ENCODE measurements at places on chromosomes 5 and 9.

DNA sequence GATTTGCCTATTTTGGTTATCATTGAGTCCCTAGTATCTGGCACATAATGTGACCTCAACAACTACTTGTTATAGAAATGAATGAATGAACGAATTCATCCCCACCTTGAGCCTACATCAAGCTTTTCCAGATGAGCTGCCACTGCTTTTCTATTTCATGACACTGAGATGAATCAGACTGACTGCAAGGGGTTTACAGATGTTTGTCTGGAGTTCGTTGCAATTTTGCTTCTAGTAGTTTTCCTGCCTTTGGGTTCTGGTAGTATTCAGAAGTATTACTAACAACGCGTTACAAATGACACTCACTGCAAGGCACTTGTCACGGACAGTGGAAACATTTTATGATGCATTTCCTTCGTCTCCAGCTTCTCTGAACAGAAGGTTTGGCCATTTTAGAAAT lies 222.3 kb downstream of the CD180 start:
- DNase-seq = no peak

GRCh38 chr5:169561893-169562292 lies 21.7 kb upstream of the SPDL1 start:
- DNase-seq = no peak

DNA sequence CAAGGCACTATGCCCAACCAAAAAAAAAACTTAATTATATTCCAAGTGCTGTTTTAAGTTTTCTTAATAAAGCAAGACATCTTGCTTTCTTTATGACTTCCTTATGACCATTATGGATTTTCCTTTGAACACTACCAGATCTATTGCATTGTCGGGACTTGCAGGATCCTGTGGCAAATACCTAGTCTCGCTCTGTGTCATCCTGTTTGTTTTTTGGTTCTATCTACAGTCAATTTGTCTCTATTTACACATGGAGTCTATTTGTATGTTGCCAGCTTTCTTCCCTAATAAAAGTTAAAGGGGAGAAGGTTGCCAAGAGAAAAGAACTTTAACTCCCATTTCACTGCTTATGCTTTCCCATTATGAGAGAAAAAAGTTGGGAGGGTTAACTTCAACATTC lies 4.9 kb downstream of the HINT1 start:
- DNase-seq = no peak

DNA sequence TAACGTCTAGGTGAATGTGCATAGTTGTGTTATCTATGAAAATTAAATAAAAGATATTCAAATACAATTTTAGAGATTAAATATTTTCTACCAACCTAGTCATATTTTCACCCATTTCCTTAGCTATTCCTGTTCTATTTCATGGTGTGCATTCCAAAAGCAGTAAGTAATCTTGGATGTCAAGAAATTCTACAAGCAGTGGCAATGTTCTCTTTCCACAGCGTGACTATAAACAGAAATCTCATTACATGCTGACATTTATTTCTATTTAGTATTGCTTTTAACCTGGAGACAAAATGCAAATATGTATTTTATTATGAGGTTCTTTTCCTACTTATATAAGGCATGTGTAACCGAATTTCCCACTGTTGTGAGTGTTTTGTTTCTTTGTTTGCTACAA lies 510.0 kb downstream of the ACTL7B start:
- no peak for DNase-seq

DNA sequence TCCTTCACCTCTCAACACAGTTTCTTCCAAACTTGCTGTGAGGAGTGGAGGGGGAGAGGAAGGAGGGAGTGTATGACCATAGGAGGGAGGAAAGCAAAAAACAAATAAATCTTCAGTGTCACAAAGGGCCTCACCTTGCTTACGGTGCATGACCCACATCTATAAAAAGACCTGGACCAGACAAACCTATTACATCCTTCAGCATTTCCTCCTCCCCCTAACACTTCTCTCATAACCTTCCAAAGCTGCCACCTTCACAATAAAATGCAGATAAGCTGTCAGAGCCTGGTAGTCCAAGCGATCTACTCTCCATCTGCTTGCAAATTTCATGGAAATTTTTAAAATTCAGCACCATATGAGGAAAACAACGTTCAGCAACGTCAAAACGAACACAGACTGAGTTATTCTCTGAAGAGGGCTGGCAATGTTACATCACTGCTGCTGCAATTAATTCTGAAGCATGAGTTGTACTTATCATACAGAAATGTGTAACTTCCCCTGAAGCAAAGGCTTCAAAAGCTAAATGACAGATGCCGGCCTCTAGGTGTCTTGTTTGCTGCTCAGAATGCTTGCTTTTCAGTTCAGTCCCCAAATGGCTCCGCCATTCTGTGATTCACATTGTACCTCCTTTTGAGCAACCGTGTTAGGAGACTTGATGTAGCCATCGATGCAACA lies 62.9 kb downstream of the EFNA5 start:
- DNase-seq = no peak

GRCh38 chr5:68112658-68113057 lies 102.9 kb upstream of the PIK3R1 start:
- DNase-seq = no peak

DNA sequence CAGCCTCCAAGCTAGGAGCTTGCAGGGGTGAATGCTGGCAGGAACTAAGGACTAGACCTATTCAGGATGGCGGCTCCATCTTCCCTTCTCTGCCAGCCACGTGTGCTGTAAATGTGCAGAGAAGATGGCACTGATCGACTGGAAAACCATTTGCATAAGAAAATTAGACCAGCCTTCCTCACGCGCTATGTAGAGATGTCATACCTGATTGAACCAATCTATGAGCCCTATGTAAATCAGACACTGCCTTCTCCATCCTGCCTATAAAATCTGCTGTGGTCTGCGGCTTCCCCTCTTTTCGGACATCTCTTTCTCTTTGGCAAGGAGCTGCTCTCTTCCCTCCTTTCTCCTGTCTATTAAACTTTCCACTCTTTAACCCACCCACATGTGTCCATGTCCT lies 91.6 kb downstream of the NPR3 start:
- no peak for DNase-seq

- DNase-seq = no peak
Observed at GRCh38 chr5:64921386-64921785, 152.7 kb downstream of the CWC27 start.

DNA sequence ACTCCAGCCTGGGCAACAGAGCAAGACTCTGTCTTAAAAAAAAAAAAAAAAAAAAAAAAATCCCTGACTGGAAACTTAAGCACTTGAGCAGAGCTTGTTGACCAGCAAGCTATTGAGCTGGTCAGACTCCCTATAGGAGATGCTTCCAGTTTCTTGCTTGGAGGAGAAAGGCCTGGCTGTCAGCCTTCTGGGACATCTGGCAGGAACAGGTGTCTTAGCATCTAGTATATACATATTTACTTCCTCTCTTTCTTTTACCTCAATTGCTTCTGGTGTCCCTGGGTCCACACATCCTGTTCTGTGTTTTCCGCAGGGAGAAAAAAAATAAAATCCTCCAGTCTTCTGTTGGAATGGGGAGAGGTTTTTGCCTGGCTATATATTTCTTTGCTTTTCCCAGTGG lies 60.1 kb downstream of the PRKACG start:
- DNase-seq = no peak

- no peak for DNase-seq
Observed at GRCh38 chr9:8365029-8365428, 565.5 kb upstream of the DMAC1 start.

DNA sequence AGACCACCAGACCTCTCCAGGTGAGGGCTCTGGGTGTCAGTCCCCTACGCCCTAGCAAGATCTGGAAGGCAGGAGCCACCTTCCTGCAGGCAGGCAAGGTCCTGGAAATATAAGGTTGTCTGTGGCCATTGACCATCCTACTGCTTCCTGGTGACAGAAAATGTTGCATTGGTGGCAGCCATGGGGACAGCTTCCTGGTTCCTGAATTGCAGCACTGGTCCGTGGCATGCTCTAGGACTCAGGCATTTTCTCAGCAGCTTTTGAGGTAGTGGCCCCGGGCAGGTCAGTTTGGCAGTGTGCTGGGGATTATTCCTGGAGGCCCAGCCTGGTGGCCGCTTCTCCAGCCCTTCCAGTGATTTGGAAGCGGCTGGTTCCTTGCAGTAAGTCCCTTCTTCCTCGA lies 36.6 kb upstream of the KCNMB1 start:
- DNase-seq = no peak

DNA sequence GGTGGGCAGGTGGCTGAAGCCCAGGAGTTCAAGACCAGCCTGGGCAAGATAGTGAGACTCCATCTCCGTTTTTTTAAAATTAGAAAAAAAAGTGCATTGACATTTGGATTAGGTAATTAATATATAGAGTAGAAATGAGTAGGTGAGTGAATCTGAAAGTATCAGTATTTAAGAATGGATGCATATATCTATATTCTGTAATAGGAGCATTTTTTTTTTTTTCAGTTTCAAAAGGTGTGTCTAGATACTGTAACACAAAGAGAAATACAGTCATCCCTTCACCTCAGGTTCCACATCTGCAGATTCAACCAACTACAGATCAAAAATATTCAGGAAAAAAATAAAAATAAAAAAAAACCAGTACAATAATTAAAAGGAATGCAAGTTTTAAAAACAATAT lies 50.8 kb downstream of the RBM27 start:
- no peak for DNase-seq

DNA sequence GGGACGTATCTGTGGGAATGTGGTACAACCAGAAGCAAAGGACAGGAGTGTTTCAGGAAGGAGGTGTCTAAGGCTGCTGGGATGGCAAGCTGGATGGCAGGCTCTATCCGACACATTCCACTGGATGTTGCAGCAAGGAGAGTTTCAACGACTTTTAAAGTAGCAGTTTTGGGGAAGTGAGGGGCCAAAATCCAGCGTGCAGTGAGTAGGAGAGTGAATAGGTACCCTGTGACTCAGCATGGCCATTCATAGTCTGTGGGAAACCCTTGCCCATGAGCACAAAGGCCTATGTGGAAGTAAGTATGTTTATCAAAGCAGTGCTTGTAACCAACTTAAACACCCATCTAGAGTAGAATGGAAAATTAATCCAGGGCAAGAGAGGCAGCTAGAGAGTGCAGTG lies 664.7 kb downstream of the ACTL7B start:
- no peak for DNase-seq

- DNase-seq = peak; percentile 52
Observed at GRCh38 chr9:114076237-114077161, 1.6 kb downstream of the AMBP start.

DNA sequence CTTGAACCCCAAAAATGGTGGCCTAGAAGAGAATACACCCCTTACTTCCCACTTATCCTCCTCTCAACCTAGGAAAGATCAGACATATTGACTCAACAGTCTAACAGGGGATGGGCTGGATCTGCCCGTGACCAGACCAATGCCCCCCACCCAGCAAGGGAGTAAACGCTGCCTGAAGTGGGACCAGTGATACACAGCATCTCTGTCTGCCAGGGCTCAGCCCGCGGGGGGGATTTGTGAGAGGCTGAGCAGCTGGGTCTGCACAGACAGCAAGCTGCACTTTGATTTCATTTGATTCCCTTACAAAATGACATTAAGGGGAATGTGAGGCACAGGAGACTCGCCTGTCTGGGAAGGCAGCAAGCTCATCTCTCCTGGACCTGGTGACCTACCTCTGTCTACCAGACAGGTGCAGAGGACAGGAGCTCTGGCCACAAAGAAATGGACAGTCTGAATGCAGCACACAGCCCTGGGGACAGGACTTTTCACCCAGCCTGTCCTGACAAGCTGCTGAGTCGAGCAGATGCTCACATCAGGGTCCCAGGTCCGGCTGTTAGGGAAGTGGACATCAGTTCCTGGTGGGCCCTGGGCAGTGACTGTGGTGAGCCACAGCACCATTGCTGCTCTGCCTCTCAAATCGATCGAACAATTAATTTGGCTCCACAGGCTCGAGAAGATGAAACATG lies 79.9 kb downstream of the RGS3 start:
- peak; percentile 59 for DNase-seq

DNA sequence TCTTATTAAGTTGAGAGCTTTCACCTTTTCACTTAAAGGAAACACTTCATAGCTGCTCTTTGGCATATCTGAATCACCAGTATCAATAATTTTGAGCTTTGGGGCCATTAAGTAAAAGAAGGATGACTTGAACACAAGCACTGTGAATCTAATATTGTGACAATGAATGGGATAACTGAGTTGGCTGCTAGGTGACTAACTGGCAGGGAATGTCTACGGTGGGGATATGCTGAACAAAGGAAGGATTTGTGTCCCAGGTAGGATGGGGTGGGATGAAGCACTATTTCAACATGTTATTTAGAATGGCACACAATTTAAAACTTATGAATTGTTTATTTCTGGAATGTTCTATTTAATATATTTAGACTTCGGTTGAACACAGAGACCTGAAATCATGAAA lies 123.6 kb downstream of the TEX10 start:
- no peak for DNase-seq

- DNase-seq = no peak
Observed at GRCh38 chr9:94870793-94871558, 144.5 kb downstream of the AOPEP start.

DNA sequence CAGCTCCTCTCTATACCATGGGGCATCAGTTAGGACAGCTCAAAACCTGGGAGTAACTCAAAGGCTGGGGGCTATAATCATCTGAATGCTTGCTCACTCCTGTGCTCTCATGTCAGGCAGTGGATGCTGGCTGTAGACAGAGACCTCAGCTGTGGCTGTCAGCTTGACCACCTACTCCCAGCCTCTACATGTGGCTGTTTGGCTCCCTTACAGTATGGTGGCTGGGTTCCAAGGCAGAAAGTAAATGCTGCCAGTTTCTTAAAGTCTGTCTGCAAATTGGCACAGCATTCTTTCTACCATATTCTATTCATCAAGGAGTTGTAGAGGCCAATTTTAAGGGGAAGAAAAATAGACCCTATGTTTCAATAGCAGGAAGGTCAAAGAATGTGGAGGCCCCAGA lies 66.9 kb downstream of the TMC1 start:
- DNase-seq = peak; percentile 72

- DNase-seq = no peak
Observed at GRCh38 chr9:120263836-120264235, 316.1 kb downstream of the CDK5RAP2 start.

- no peak for DNase-seq
Observed at GRCh38 chr9:132167192-132167591, 5.3 kb downstream of the NTNG2 start.

DNA sequence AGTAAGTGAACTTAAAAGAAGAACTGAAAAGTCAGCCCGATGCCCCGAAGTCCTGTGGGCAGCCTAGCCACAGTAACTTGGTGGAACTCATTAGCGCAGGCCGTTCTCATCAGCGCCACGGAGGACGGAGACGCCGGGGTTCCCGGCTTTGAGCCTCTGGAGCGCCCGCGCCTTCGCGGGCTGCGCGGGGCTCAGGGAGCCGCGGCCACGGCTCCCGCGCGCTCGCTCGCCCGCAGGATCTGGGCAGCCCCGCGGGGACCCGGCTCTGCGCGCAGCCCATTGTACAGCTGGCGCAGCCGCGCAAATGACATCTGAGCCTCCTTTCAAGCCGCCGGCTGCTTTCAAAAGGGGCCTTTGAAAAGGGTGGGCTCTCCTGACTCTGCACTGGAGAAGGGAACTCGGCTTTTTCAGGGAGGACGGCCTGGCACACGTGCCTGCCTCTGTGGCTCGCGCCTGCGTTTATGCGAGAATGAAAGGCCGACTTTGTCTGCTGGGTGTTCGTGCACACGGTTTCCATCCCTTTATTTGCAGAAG lies 40.7 kb downstream of the TLR4 start:
- no peak for DNase-seq

GRCh38 chr5:176359658-176360057 lies 1.9 kb downstream of the KIAA1191 start:
- no peak for DNase-seq

GRCh38 chr9:111482694-111483438 lies 1.3 kb downstream of the ECPAS start:
- peak; percentile 88 for DNase-seq

Measured in sigmoid colon (tissue), 7 donors.